ENCODE measurements at places on chromosomes 3 and 15. TPM values are rescaled to one million over a fixed set of nuclear protein-coding genes. Genes with fewer than 3 reads are reported as not detected.

Gene MCTP2
- total RNA-seq = 0.32 TPM

- peak overlapping the region; percentile 86 for H3K27ac ChIP-seq
- no peaks in the 10 kb centered on the region for H3K36me3 ChIP-seq
- peaks cover 44% of the 10 kb centered on the region for H3K4me1 ChIP-seq
- no peaks in the 10 kb centered on the region for H3K27me3 ChIP-seq
- DNase-seq = no peak
Observed at GRCh38 chr3:151925876-151926275, 52.4 kb downstream of the SUCNR1 start.

- peaks cover 18% of the 10 kb centered on the region for H3K36me3 ChIP-seq
- H3K27me3 ChIP-seq = no peaks in the 10 kb centered on the region
- H3K4me1 ChIP-seq = peaks cover 40% of the 10 kb centered on the region
- peak; percentile 94 for DNase-seq
- H3K4me3 ChIP-seq = no peak overlapping the region
- peak overlapping the region; percentile 99 for H3K27ac ChIP-seq
Observed at GRCh38 chr15:75661100-75661755, 13.5 kb downstream of the SNX33 start.

GRCh38 chr3:183085634-183086390 is 13.5 kb downstream of the MCCC1 start:
- DNase-seq = no peak
- no peak overlapping the region for H3K27ac ChIP-seq
- no peaks in the 10 kb centered on the region for H3K27me3 ChIP-seq
- H3K36me3 ChIP-seq = peaks cover 50% of the 10 kb centered on the region

- peak overlapping the region; percentile 24 for H3K27ac ChIP-seq
- no peak overlapping the region for H3K4me3 ChIP-seq
- DNase-seq = no peak
- no peaks in the 10 kb centered on the region for H3K36me3 ChIP-seq
- H3K27me3 ChIP-seq = no peaks in the 10 kb centered on the region
- peaks cover 50% of the 10 kb centered on the region for H3K4me1 ChIP-seq
Observed at GRCh38 chr15:57500256-57500655, 91.4 kb upstream of the MYZAP start.

DNA sequence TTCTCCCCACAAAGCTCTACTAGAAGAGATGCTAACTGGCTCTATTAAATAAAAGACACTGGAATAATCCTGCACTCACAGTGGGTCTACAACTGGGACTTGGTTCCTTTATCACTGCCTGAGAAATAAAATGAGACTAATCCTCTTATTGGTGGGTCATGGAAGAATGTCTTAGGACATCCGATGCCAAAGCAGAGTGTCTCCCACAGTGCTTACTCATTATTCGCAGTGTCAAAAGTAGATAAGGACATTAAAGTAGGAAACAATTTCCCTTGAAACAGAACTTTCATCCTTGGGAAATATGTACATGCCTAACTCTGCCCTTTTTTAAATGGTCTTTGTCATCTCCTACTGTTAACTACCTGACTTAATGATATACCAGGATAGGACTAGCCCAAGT is 71.5 kb downstream of the GSK3B start:
- peak overlapping the region; percentile 40 for H3K27ac ChIP-seq
- no peak for DNase-seq
- H3K4me1 ChIP-seq = peaks cover 44% of the 10 kb centered on the region
- H3K36me3 ChIP-seq = peaks cover 2% of the 10 kb centered on the region
